Umbilical cord (tissue), 2 donors: ENCODE measurements at places on chromosomes 5 and 9.

- DNase-seq, result no peak
Observed at GRCh38 chr5:73948720-73949119, 322.7 kb downstream of the ARHGEF28 start.

DNA sequence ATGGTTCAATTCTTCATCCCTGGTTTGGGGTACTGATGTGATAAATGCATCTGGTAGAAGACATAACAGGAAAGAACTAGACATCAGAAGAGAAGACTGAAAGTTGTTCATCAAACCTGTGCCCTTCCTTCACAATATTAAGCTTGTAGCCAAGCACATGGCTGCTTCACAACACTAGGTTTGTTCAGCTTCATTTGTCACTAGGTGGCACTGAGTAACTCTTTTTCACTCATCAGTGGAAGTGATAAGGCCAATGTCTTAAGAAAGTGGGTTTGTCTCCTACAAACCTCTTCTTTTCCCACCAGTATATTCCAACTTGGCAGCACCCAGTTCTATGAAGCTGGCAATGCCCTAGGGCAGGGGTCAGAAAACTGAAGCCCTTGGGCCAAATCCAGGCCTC is 26.9 kb downstream of the ZNF484 start:
- DNase-seq, result no peak

- DNase-seq, result no peak
Observed at GRCh38 chr5:38825494-38825893, 20.3 kb upstream of the OSMR start.

- peak; percentile 48 for DNase-seq
Observed at GRCh38 chr5:177447066-177447610, 524 bp downstream of the PRR7 start.

DNA sequence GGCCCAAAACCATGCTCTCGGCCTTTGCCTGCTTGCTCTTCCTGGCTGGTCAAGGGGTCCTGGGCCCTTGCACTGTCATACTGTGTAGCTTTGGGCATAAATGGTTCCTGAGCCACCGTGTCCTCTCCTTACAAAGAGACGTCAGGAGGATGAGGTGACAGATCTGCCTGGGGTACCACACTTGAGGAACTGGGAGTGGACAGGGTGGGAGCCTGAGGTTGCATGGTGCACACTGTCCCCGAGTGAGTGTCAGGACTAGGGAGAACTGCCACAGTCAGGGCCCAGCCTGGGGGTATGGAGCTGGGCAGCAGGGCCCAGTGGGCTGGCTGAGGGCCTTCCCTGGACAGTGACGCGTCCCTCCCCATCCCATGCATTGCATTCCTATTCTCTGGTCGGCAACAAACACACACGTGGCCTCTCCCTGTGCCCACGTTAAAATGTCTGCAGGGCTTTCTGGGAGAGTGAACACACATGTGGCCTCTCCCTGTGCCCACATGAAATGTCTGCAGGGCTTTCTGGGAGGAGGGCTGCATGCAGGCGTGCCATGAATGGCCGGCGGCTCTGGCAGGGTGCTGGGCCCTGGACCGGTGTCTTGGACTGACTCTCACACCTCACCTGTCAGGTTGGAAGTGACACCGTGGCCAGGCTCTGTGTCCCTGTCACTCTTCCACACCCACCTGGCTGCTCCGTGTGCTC is 122.1 kb upstream of the COL5A1 start:
- no peak for DNase-seq

DNA sequence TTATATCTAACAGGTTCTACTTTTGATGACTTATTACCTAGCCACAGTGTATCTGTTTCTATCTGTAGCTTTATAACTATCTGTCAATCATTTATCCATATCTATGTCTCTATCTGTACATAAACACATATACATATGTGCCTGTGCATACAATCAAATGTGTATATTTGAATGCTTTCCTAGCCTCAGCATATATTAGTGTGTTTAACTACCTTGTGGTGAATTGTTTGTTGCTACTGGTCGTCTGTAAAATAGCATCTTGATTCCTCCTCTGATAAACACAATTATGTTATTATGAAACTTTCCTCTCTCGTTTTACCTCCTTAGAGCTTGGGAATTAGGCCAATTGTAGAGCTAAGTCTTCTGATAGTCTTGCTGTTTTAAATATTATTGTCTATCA is 44.4 kb downstream of the PARP8 start:
- DNase-seq, result no peak

DNA sequence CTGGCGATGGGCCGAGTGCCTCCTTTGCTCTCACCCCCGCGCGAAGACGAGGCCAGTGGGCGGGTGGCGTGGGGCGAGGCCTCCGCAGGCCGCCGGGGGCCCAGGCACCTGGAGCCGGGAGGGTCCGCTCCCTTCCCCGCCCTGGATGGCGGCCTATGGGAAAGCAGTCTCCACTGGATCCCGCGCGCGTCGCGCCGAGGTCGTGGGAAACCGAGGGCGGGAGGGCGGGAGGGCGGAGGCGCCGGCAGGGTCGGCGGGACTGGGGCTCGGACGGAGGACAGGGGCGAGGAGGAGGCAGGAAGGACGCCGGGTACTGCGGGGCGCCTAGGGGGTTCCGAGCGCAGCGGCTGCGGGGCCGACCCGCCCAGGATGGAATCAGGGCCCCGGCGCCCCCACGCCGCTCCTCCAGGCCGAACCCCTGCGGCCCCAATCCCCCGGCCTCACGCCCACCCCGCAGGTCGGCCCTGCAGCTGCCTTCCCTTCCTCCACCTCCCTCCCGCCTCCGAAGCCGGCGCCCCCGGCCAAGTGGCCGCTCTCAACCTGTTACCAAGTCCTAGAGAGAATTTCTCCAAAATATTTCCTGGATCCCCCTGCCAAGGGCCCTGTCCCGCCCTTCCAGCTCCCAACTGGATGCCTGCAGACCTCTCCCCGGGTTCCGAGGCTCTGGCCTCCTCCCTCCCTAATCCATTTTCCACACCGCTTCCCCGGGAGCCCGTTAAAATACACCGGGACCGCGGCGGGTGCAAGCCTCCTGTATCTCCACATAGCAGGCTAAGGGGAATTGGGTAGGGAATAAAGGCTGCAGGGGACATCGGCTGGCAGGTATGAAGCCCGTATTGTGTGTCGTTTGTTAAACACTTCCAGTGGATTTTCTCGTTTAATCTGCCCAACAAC is 146.3 kb downstream of the ERCC6L2 start:
- DNase-seq, result peak; percentile 27

- DNase-seq, result no peak
Observed at GRCh38 chr5:124810396-124811006, 64.1 kb upstream of the ZNF608 start.

DNA sequence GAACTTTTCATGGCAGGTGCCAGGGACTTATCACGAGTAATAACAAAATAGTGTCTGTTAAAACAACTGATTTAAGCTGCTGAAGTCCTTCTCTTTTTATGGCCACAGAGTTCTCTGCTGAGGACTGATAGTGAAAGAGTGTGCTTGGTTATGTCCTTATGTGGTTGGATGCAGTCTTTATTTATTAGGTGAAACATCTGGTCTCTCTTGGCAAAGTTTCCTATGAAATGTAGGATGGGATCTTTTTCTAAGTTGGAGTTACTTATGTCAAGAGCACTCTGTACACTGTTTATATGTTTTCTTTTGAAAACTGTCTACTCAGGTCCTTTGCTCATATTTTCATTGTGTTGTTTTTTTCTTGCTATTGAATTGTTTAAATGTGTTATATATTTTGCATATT is 1816.1 kb upstream of the C9orf72 start:
- DNase-seq, result peak; percentile 70

GRCh38 chr9:115930472-115930871 is 223.1 kb upstream of the PAPPA start:
- DNase-seq, result no peak
